ENCODE measurements at places on chromosomes 11 and 22. TPM values are rescaled to one million over a fixed set of nuclear protein-coding genes. Genes with fewer than 3 reads are reported as not detected.

GRCh38 chr11:8365216-8365941, 101.7 kb upstream of the LMO1 start:
- no peak overlapping the region for H3K27ac ChIP-seq
- H3K4me3 ChIP-seq, result no peak overlapping the region
- H3K4me1 ChIP-seq, result no peaks in the 10 kb centered on the region

DNA sequence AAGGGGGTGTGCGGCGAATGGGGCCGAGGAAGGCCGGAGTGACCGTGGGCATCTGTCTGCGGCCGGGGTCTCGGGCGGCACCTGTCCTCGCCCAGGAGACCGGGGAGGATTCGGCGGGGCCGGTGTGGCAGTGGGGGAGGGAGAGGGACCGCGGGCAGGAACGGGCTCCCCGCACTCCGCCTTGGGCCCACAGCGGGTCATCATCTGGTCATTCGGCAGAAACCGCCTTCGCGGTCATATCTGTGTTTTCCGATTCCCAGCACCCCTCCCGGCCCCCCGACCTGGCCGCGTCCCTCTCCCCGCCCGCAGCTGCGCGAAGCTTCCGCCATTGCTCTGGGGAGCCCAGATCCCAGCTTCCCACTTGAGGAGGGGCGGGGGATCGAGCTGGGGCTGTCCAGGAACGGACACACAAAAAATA, 824 bp upstream of the CBX6 start:
- no peaks in the 10 kb centered on the region for H3K27me3 ChIP-seq
- H3K27ac ChIP-seq, result peak overlapping the region; percentile 97
- H3K4me3 ChIP-seq, result peak overlapping the region; percentile 79
- no peaks in the 10 kb centered on the region for H3K36me3 ChIP-seq
- peaks cover 47% of the 10 kb centered on the region for H3K4me1 ChIP-seq
- DNase-seq, result peak; percentile 86

BCO2 gene
- 11.0 TPM for total RNA-seq

DNA sequence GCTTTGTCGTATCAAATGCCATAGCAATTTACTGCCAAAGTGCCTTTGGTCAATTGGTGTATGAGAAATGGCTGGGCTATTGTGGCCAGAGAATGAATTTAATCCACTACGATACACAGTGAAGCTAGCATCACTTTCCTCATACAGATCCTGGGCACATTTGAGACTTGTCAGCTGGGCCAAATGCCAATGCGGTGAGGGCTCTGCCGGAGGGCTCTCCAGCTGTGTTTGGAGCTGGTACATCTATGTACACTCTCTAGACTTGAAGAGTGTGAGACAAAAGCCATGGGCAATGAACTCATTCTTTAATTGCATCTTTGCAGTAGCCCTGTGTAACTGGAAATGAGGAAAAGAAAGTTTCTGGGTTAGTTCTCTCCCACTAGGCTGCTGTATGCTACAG, 1052.9 kb downstream of the NTM start:
- H3K4me1 ChIP-seq, result no peaks in the 10 kb centered on the region
- H3K36me3 ChIP-seq, result no peaks in the 10 kb centered on the region
- H3K27me3 ChIP-seq, result no peaks in the 10 kb centered on the region
- H3K27ac ChIP-seq, result no peak overlapping the region
- DNase-seq, result no peak

DNA sequence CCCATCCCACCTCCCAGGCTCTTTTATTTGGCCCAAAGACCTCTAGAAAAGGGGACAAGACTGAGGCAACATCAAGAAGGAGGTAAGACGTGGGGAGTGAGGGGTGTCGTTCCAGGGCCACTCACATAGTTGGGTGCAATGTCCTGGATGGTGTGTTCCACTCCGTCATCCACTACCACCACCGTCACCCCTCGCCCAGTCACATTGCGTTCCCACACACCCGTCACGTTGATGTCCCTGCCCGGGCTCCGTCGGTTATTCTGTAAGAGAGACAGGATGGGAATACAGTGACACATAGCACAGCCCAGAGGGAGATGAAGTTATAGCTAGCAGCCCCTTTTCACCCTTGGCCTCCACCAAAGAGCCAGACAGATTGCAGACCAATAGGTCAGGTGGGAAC, 3.8 kb downstream of the PCSK7 start:
- H3K4me1 ChIP-seq, result peaks cover 27% of the 10 kb centered on the region
- H3K36me3 ChIP-seq, result no peaks in the 10 kb centered on the region
- H3K4me3 ChIP-seq, result no peak overlapping the region
- DNase-seq, result no peak

- DNase-seq, result no peak
- H3K4me3 ChIP-seq, result no peak overlapping the region
- H3K27ac ChIP-seq, result no peak overlapping the region
- H3K27me3 ChIP-seq, result no peaks in the 10 kb centered on the region
- no peaks in the 10 kb centered on the region for H3K4me1 ChIP-seq
Measured at GRCh38 chr11:20014067-20014402, 146.2 kb downstream of the DBX1 start.

DNA sequence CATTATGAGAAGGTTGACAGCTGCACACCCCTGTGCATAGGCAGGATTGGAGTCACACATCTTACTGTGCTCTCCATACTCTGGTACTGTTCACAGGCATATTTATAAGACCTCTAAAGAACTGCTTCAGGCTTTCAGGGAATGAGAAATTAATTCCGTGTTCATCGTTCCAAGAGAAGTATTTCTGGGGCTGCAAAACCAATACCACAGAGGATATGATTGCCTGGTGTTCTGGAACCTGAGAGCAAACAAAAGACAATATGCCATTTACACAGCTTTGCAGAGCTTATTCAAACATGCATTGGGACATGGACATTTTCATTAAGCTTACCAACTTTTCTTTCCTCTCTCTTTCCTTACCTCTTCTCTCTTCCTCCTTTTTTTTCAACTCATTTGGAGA, 388.7 kb downstream of the NTM start:
- DNase-seq, result no peak
- no peaks in the 10 kb centered on the region for H3K4me1 ChIP-seq
- H3K27ac ChIP-seq, result no peak overlapping the region
- H3K36me3 ChIP-seq, result no peaks in the 10 kb centered on the region

TSG101 gene
- total RNA-seq, result 46.4 TPM

DNA sequence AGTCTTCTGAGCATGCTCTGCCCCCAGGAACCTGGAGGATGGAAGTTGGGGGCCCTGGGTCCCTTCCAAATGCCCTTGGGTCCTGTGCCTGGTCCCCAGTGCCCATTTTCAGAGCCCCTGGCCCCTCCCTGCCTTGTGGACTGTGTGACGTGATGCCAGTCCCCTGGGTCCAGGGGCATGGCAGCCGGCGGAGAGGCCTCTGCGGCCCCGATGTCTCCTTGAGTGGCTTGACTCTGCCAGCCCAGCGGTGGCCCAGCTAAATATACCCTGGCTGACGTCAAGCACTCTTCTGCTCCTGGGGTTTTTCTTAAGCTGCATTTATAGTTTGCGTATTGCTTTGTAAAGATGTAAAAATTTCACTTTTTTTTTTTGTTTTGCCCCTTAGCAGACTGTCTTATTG, 35.2 kb upstream of the PARVG start:
- no peak for DNase-seq
- H3K36me3 ChIP-seq, result no peaks in the 10 kb centered on the region
- H3K27ac ChIP-seq, result no peak overlapping the region
- H3K4me3 ChIP-seq, result no peak overlapping the region

GRCh38 chr11:85475660-85476517, 151.3 kb downstream of the DLG2 start:
- H3K36me3 ChIP-seq, result no peaks in the 10 kb centered on the region
- H3K27ac ChIP-seq, result no peak overlapping the region
- no peak overlapping the region for H3K4me3 ChIP-seq
- no peaks in the 10 kb centered on the region for H3K4me1 ChIP-seq

GRCh38 chr11:34653851-34654482, 33.1 kb downstream of the EHF start:
- H3K27ac ChIP-seq, result peak overlapping the region; percentile 74
- no peaks in the 10 kb centered on the region for H3K36me3 ChIP-seq
- no peaks in the 10 kb centered on the region for H3K27me3 ChIP-seq
- H3K4me3 ChIP-seq, result no peak overlapping the region
- DNase-seq, result no peak
- peaks cover 34% of the 10 kb centered on the region for H3K4me1 ChIP-seq

PRSS23 gene
- 40.3 TPM for total RNA-seq

GRCh38 chr22:26453812-26454500, 24.9 kb downstream of the ASPHD2 start:
- no peak overlapping the region for H3K4me3 ChIP-seq
- H3K36me3 ChIP-seq, result peaks cover 64% of the 10 kb centered on the region
- DNase-seq, result no peak
- H3K27me3 ChIP-seq, result no peaks in the 10 kb centered on the region
- no peaks in the 10 kb centered on the region for H3K4me1 ChIP-seq

DNA sequence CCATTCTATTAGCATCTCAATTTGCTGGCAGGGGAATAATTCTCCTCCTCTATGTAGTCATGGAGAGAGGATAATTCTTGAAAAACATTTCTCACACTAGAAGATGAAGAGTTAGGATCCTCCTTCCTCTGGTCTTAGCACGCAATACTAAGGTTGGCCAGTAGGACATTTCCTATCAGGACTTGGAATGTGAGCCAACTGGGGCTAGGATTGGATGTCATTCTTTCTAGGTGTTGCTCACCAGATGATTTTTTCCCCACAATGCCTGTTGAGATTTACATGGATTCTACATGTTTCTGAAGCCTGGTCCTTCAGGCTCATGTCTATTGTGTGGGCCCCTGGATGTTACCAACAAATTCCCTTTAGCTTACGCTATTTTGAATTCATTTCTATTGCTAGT, 28.0 kb downstream of the SLN start:
- DNase-seq, result no peak
- H3K4me1 ChIP-seq, result no peaks in the 10 kb centered on the region
- no peak overlapping the region for H3K4me3 ChIP-seq
- no peaks in the 10 kb centered on the region for H3K36me3 ChIP-seq
- no peaks in the 10 kb centered on the region for H3K27me3 ChIP-seq

PHLDB1 gene
- total RNA-seq, result 119 TPM

GRCh38 chr22:17717708-17718107, 56.6 kb downstream of the BID start:
- no peaks in the 10 kb centered on the region for H3K27me3 ChIP-seq
- no peak for DNase-seq
- H3K27ac ChIP-seq, result no peak overlapping the region
- H3K36me3 ChIP-seq, result no peaks in the 10 kb centered on the region

DNA sequence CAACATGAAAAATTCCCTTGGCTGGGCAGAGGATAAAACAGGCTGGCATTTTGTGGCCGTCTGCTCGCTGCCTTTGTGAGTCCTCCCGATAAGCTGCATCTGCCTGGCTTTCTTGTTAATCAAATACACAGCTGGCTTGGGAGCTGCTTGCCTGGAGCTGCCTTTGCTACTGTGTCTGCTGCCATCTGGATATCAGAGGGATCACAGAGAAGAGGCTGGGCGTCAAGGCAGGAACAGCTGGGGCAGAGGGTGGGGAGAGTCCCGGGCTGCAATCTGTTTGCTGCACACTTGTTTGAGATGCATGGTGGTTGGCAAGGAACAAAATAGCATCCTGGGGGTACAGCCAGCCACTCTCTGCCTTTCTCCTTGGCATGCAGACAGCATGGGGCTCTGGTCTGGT, 36.0 kb downstream of the COMMD9 start:
- DNase-seq, result no peak
- no peak overlapping the region for H3K4me3 ChIP-seq
- no peaks in the 10 kb centered on the region for H3K4me1 ChIP-seq
- no peaks in the 10 kb centered on the region for H3K27me3 ChIP-seq
- H3K36me3 ChIP-seq, result no peaks in the 10 kb centered on the region
- H3K27ac ChIP-seq, result no peak overlapping the region

DNA sequence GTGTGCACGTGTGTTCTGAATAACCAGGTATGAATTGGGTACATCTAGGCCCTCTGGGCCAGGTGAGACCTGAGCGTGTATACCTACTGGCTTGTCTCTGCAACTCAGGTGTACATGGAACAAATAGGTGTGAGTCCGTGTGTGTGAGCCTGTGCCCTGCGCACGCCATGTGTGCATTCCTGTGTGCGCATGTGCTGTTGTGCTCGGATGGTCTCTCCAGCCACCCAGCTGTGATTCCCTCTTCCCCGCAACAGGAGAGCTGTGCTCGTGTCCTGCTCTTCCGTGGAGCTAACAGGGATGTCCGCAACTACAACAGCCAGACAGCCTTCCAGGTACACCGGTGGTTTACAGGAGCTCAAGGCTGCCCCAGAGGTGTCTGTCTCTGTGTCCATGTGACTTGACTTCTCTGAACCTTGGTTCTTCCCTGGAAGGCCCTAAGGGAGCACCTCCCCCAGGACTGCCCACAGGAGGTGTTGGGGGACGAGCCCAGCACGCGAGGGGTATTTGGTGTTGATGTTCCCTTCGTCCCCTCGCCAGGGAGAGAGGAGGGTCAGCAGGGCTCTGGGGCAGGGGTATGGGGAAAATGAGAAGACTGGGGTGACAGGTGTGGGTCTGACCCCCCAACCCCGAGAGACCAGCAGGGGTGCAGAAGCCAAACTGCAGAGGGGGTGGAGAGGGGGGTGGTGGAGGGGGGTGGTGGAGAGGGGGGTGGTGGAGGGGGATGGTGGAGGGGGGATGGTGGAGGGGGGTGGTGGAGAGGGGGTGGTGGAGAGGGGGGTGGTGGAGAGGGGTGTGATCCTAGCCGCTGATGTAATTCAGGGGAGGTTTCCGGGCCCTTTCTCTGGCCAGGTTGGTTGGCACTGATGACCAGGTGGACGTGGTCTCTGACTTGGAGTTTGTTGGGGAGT, 10.7 kb downstream of the SHANK3 start:
- H3K4me1 ChIP-seq, result no peaks in the 10 kb centered on the region
- H3K36me3 ChIP-seq, result no peaks in the 10 kb centered on the region
- no peak overlapping the region for H3K27ac ChIP-seq
- DNase-seq, result peak; percentile 52
- H3K27me3 ChIP-seq, result no peaks in the 10 kb centered on the region

EMID1 gene
- 2.5 TPM for total RNA-seq

DNA sequence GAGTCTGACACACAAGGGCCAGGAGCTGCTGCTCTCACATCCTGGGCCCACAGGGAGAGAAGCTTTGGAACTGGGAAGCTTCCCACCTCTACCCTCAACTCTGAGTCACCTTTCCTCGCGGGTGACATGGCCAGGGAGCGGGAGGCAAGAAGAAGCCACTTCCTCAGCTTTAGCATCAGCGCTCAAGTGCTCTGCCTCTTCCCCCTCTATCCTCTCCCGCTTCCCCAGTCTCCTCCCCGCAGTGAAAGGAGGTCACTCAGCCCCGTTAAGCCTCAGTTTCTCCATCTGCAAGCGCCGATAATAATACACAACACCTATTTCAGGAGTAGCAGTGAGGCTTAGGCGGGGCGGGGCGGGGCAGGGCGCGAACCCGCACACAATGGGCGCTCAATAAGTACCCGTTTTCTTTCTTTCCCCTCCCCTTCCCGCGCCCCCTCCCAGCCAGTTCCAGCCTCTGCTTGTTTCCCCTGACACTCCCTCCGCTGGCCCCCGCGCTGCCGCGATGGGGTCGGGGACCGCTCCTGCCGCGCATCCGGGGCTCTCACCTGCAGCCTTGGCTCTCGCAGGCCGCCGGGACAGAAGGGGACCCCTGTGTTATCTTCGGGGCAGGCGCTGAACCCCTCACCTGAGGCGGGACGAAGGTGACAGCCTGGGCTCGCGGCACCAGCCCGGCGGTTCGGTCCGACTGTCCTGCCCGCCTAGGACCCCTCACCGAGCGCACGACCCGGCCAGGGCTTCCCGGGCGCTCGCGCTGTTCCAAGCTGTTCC, 892 bp downstream of the GDPD5 start:
- H3K27ac ChIP-seq, result peak overlapping the region; percentile 57
- peaks cover 31% of the 10 kb centered on the region for H3K4me1 ChIP-seq
- H3K27me3 ChIP-seq, result no peaks in the 10 kb centered on the region
- H3K4me3 ChIP-seq, result peak overlapping the region; percentile 61
- no peak for DNase-seq

- no peak overlapping the region for H3K27ac ChIP-seq
- no peak for DNase-seq
- H3K27me3 ChIP-seq, result no peaks in the 10 kb centered on the region
- H3K4me1 ChIP-seq, result no peaks in the 10 kb centered on the region
- H3K36me3 ChIP-seq, result no peaks in the 10 kb centered on the region
Measured at GRCh38 chr11:57085611-57086010, 96.1 kb upstream of the LRRC55 start.
